ENCODE measurements at places on chromosomes 1 and 21.

GRCh38 chr1:68705466-68705865, 208.6 kb upstream of the DEPDC1 start:
- DNase-seq = no peak

DNA sequence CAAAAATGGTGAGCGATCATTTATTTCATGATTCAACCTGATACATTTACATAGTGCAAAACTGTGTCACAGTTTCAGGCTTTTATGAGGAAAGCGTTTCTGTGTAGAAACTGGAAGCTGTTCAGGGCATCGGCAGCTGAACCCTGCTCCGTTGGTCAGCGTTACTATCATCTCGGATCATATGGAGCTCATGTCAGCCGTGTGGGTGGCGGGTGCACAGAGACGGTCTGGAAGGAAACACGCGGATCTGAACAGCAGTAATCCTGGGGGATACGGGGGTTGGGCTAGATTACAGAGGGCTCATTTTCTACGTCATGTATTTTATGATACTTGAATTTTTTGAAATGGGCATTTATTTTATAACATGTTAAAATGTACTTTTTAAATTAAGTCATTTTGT, 15.1 kb downstream of the C1orf174 start:
- DNase-seq = no peak

GRCh38 chr1:214234635-214235025, 46.3 kb upstream of the SMYD2 start:
- no peak for DNase-seq

DNA sequence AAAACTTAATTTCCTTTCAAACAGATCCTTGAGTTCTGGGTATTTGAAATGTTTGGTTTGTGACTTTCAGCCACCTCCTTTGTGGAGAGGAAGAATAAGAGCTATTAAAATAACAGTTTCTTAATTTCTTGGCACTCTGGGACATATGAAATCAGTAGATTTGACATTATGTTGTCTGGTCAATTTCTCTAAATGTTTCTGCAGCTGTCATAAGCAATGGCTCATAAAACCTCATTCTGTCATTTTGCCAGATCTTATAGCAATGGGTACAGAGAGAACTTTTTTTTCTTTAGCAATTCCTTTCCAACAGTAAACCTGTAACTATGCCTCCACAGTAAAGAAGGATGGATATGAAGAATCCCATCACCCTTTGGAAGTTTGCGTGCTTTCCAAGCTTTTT, 52.6 kb downstream of the LAMC1 start:
- no peak for DNase-seq

GRCh38 chr1:47778280-47778679, 218.9 kb downstream of the TRABD2B start:
- DNase-seq = no peak

- DNase-seq = peak; percentile 87
Measured at GRCh38 chr1:93567255-93567918, 114.2 kb downstream of the BCAR3 start.

- DNase-seq = peak; percentile 58
Measured at GRCh38 chr1:97243973-97244560, 522.5 kb downstream of the PTBP2 start.

DNA sequence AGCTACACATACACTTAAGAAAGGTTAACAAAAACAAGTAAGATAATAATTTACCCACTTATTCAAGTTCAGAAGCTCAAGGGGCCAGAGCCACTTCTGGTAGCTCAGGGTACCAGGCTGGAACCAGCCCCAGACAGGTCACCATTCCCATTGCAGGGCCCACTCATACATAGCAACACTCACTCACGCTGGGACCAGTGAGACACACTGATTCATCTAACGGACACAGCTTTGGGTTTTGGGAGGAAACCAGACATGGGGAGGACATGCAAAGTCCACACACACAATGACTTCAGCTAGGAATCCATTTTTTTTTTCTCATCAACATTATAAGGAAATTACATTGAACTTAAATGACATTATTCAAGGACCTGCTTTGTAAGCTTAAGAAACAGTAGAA, 169.1 kb downstream of the ZC3H11B start:
- no peak for DNase-seq

DNA sequence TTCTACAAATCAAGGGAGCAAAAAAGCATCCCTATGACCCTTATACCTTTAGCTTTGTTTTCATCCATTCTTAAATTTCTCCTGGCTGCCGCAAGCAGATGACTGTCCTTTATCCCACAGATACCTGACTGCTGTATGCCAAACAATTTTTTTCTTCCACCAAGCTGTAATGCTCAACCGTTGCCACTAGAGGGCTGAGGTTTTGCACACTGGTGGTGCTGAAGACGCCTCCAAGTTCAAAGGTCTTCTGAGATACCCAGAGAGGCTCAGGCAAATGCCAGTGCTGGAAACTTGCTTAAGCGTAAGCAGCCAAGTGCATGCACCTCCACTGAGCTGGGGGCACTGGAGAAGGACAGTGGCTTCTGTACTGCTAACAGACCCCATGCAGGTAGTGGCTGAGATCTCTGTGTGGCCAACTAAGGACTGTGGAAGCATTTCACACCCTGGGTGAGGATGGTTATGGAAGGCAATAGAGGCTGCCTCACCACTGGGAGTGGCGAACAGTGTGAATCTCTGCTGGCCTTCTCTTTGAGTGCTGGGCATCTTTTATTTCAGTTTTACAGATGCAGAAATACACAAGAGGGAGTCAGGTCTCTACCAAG, 28.5 kb downstream of the CNIH3 start:
- peak; percentile 76 for DNase-seq

DNA sequence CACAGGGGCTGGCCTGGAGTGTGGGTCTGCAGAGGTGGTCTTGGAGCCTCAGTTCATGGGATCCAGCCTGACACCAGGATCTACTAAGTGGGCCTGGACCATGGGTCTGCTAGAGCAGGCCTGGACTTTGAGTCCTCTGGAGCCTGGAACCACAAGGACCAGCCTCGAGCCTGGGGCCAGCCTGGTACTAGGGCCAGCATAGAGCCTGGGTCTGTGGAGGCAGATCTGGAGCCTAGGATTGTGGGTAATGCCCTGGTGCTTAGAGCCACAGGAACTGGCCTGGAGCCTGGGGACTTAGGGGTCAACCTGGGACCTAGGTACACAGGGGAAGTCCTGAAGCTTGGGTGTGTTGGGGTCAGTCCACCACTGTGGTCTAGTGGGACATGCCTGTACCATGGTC, 12.7 kb downstream of the LORICRIN start:
- DNase-seq = no peak

DNA sequence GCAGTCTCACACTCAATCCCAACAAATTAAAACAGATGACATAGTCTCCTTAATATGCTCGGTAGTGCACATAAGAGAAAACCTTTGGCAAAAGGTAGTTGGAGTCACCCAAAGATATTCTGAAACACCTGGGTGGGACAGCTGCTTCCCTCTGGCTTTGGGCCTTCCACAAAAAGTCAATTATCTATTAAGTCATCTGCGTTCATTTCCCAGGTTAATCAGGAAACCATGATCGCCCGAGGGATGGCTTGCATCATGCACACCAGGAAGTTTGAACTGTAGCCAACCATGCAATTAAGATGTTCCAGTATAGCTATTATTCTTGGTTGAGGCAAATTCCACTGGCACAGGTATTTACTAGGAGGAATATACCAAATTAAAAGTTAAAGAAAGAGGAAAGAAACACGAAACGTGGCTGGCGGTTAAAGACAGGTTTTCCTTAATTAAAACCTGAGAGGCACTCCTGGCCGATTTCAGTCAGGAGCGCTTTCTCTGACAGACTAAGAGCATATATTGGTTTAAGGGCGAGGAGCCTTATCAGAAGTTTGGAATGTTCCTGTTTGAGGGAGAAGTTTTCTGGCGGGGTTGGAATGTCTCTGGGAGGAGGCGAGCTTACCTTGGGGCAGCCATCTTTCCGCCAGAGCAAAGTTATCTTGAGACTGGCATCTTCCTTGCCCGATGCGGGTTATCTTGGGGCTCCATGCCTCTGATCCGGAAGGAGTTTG, 19.9 kb downstream of the CLDN17 start:
- no peak for DNase-seq

GRCh38 chr1:39167632-39168209, 36.8 kb upstream of the MACF1 start:
- DNase-seq = peak; percentile 22

- DNase-seq = peak; percentile 62
Measured at GRCh38 chr1:94316836-94317789, 79.7 kb upstream of the ARHGAP29 start.

- no peak for DNase-seq
Measured at GRCh38 chr21:42799516-42799915, 79.8 kb downstream of the WDR4 start.

- DNase-seq = no peak
Measured at GRCh38 chr1:42414551-42415496, 34.2 kb downstream of the RIMKLA start.

DNA sequence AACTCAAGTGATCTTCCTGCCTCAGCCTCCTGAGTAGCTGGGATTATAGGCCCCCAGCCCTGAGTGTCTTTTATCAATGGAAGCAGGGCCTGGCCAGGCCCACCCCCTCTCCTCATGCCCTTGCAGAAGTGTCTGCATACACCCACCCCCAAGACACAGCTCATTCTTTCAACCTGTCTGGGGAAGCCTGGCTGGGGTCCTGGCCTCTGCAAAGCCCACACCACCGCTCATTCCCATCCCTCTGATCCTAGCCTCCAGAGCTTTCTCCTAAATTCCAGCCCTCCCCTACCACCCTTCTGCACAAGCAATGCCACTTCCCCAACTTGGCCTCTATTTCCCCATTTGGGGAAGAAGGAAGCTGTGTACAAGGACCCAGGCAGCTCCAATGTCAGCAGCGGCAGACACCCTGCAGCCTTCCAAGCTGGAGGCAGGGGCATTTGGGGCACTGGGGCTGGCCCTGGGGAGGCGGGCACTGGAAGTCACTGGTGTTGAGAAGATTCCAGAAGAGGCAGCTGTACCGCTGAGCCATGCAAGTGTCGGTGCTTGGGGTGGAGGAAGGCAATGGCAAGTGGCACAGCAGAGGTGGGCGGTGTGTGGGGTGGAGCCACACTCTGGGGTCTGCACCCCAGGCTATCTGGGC, 33.7 kb upstream of the ARF1 start:
- DNase-seq = no peak

DNA sequence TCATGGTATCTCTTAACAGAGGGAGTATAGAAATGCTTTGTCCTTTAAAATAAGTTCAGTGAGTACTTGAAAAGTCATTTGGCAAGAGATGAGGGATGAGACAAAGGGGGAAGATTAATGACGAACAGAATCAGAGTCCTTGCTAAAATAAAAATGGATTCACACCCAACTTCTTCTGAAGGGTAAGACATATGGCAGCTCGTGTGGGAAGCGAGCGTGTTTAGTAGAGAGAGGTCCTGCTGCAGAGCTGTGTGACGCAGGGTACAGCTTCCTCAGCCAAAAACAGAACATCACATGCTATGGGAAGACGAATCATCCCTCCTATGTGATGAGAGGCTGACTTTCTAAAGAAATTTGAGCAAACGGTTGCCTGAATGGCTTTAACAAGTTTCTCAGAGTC, 158.5 kb upstream of the LMO4 start:
- DNase-seq = no peak
